Posterior vena cava (tissue), 2 donors: ENCODE measurements at places on chromosomes 5 and 9.

- DNase-seq: no peak
These were observed 55.3 kb upstream of the IL17B start for GRCh38 chr5:149434162-149435014.

- no peak for DNase-seq
These were observed 49.9 kb upstream of the DPYSL3 start for GRCh38 chr5:147559749-147560148.

- DNase-seq: no peak
These were observed 254.5 kb downstream of the ELAVL2 start for GRCh38 chr9:23571414-23572104.

- DNase-seq: no peak
These were observed 89.9 kb upstream of the ADAMTSL1 start for GRCh38 chr9:18384066-18384465.

DNA sequence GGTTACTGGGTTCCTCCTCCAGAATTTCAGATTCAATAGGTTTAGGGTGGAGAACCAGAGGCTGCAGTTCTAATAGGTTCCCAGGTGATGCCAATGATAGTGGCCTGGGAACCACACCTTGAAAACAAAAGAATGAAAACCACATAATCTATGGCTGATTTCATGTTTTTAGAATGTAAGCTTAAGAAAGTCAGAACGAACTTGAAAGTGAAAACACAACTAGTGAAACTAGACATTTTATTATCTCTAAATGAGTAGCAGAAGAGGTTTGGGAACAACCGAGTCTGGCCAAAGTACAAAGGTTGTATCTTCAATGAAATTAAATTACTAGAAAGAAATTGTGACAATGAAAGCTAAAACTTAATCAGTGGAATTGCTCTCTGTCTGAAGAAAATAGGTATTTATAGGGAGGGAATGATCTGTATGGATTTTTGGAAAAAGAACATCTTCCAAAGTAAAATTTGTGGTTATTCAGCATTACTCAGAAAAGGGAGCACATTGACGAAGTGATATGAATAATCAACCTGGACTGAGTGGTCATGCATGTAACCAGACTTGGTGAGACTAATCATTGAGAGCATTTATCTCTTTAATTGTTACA is 24.9 kb upstream of the CEP120 start:
- DNase-seq: no peak

GRCh38 chr5:52504584-52505240 is 283.0 kb upstream of the ITGA1 start:
- no peak for DNase-seq

GRCh38 chr9:124329206-124329792 is 71.5 kb downstream of the NEK6 start:
- no peak for DNase-seq

- DNase-seq: no peak
These were observed 241.7 kb downstream of the EBF1 start for GRCh38 chr5:158857976-158858375.

GRCh38 chr5:60886158-60886557 is 42.1 kb upstream of the ELOVL7 start:
- DNase-seq: no peak
